ENCODE measurements at places on chromosomes 7 and 10. TPM values are rescaled to one million over a fixed set of nuclear protein-coding genes. Genes with fewer than 3 reads are reported as not detected.

NEURL1 gene
- 0.11 TPM for total RNA-seq

RPEL1 gene
- not detected for total RNA-seq

EDRF1 gene
- 13.8 TPM for total RNA-seq

H2BK1 gene
- not detected for total RNA-seq

GIMAP8 gene
- 13.0 TPM for total RNA-seq

BLNK gene
- total RNA-seq = 1.7 TPM

OPN1SW gene
- total RNA-seq = not detected

GIMAP5 gene
- 10.5 TPM for total RNA-seq

PDGFA gene
- 33.0 TPM for total RNA-seq

PRF1 gene
- total RNA-seq = 2.5 TPM

AMZ1 gene
- total RNA-seq = 1.0 TPM

THAP5 gene
- 30.5 TPM for total RNA-seq

POU6F2 gene
- 0.81 TPM for total RNA-seq

PDK4 gene
- total RNA-seq = 121 TPM

MYPN gene
- 81.6 TPM for total RNA-seq

IGF2BP3 gene
- not detected for total RNA-seq

HTRA1 gene
- total RNA-seq = 49.7 TPM

SMO gene
- total RNA-seq = 8.7 TPM

OPN4 gene
- 1.0 TPM for total RNA-seq

GNAT3 gene
- total RNA-seq = not detected

OR2A7 gene
- 0.40 TPM for total RNA-seq

ADCYAP1R1 gene
- total RNA-seq = 1.1 TPM

LBX1 gene
- total RNA-seq = not detected

IRF5 gene
- 4.6 TPM for total RNA-seq

CRHR2 gene
- not detected for total RNA-seq

ANKRD1 gene
- 1,154 TPM for total RNA-seq

HMX3 gene
- not detected for total RNA-seq

INPP5F gene
- total RNA-seq = 6.4 TPM

ZNF277 gene
- 17.1 TPM for total RNA-seq

SPDYE2B gene
- total RNA-seq = not detected

SRRM3 gene
- 25.0 TPM for total RNA-seq

TDRD1 gene
- total RNA-seq = 0.72 TPM

ERVW-1 gene
- not detected for total RNA-seq

PNLIP gene
- total RNA-seq = not detected

HOGA1 gene
- 10.8 TPM for total RNA-seq

CALHM3 gene
- total RNA-seq = not detected

PKD2L1 gene
- total RNA-seq = not detected

TRIM50 gene
- total RNA-seq = 0.17 TPM

NEUROD6 gene
- total RNA-seq = not detected

NKX2-3 gene
- not detected for total RNA-seq

UBE2H gene
- total RNA-seq = 79.0 TPM

AP3M1 gene
- 27.1 TPM for total RNA-seq

TRIM8 gene
- 104 TPM for total RNA-seq
